ENCODE measurements at places on chromosomes 12 and 14.
A peak's percentile ranks its signal among the peaks of the same experiment; 100 is the strongest.

DNA sequence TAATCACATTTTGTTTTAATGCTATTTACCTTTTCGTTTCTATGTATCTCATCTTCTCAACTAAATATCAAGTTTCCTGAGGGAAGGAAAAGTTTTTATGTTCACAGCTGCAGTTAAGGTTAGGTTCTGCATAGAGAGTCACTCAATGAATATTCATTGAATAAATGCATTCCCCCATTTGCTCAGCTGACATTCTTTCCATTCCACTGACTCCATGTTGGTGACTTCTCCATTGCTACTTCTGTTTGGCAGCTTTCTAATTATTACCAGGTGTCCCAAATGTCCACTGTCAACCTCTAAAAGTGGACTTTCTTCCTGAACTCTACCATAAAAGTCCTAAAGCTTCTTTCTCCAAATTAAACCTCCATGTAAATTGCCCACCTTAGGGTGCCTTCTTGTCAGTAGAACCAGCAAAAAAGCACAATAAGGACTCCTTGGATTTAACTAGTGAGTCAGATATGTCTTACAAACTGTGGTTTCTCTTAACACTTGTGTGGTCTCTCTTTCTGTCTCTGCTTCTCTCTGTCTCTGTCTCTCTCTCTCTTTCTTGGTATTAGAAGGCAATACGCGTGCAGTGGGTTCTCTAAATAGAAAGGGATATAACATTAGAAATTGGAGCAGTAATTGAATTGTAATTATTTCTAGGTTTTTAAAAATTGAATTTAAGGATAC is 85.9 kb downstream of the TMEM117 start:
- no peak for DNase-seq

- no peak for DNase-seq
These were observed 373.4 kb downstream of the TMEM121 start for GRCh38 chr14:105899657-105900397.

GRCh38 chr12:64525461-64526160 is 73.7 kb downstream of the TBK1 start:
- no peak for DNase-seq

DNA sequence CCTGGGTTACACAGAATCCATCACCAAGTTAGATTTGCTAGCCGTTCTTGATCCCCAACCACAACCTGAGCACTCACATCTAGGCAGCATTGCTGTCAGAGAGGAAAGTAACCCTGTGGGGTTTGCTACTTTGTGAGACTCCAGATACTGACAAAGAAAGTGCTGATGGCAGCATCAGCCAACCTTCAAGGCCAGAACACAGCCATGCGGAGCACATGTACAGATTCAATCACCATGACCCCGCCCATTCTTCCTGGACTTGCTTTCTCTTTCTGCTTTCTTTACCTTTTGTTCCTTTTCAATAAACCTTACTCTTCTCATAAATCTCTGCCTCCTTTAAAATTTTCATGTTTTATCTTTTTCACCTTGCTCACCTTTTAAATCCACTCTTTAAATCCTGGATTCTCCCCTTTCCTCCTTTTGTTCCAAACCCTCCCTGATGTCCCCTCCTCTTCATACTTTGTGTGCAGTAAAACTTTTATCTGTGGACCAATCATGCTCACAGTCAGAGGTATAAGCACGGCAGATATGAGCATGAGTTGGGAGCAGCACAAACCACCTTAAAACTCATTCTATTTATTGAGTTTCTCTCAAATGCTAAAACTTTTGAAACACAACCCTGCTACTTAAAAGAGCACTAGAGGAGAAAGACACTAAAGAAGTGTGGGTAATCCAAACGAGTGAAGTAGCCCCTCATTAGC is 21.9 kb upstream of the CERS5 start:
- DNase-seq = no peak

- no peak for DNase-seq
These were observed 1304.9 kb downstream of the TMEM121 start for GRCh38 chr14:106831322-106831720.

DNA sequence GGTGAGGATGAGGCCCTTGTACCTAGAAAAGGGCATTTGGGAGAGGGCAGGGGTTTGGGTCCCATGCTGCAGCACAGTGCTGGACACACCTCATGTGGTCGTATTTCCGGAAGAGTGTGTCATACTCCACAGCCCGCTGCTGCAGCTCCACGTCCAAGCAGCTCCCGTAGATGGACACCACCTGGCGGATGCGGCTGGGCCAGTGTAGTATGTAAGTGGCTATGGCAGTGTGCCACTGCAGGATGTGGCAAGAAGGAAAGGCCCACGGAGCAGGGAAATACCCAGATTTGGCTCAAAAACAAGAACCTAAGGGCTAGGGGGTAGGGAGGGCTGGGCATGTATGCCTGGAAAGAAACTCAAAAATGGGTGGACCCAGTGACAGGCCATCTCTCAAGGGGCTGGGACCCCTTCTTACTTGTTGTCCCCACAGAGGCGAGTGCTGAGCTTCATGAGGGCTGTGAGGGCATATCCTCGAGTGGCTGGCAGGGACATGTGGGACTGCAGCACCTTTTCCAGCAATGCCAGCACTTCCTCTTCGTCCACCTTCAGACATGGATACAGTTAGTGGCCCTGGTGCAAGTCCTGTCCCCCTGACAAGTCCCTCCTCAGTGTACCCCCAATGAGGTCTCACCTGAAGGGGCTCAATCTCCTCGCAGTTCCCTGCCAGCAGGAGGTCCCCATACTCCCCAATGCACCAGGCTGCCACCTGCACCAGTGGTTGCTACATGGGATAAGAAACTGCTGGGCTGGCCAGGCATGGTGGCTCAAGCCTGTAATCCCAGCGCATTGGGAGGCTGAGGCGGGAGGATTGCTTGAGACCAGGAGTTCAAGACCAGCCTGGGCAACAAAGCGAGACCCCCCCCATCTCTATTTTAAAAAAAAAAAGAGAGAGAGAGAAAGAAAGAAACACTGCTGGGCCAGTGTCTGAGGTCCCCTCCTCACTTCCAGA is 5.4 kb downstream of the AP1G2 start:
- no peak for DNase-seq

- no peak for DNase-seq
These were observed 467.1 kb upstream of the MGAT4C start for GRCh38 chr12:86723326-86723725.

DNA sequence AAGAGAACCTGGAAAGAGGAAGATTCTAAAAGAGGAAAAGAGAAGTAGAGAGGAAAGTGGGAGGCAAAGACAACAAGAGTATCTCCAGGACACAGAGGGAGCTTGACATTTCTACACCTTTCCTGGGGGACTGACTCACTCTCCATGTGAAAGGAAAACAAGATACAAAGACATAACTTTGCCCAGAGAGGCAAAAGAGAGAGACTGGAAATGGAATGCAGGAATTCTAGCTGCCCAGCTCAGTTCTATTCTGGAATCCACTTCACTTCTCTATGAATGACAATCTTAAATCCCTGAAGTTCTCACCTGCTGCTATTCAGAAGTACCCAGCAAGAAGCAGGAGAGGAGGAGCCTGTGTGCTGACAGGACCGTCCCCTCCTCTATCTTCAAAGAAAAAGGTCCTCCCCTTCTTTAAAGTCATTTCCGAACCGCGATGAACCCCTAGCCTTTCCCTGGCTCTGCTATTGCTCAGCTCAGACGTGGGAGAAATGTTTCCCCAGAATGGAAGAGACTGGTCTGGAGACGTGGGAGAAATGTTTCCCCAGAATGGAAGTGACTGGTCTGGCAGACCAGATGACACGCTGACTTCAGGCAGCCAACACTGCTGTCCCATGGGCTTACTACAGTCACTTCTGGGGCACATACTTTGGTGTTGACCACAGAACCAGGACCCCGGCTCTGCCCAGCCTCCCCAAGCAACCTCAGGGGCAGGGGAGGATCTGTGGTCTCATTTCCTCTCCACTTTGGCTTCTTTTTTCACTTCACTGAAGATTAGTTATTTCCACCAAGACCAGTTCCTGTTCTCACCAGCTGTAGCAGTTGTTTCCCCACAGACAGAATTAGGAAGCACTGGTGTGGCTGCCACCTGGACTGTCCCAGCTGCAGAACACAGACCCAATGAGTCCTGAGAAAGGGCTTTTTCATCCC is 8.3 kb downstream of the FMNL3 start:
- peak; percentile 57 for DNase-seq

GRCh38 chr12:51687614-51688013 is 96.6 kb downstream of the SCN8A start:
- no peak for DNase-seq

- no peak for DNase-seq
These were observed 1150.0 kb downstream of the FSCB start for GRCh38 chr14:43356979-43357545.

- no peak for DNase-seq
These were observed 2.6 kb downstream of the NKX2-1 start for GRCh38 chr14:36517242-36518030.

GRCh38 chr14:48983351-48983888 is 602.8 kb downstream of the RPS29 start:
- no peak for DNase-seq

DNA sequence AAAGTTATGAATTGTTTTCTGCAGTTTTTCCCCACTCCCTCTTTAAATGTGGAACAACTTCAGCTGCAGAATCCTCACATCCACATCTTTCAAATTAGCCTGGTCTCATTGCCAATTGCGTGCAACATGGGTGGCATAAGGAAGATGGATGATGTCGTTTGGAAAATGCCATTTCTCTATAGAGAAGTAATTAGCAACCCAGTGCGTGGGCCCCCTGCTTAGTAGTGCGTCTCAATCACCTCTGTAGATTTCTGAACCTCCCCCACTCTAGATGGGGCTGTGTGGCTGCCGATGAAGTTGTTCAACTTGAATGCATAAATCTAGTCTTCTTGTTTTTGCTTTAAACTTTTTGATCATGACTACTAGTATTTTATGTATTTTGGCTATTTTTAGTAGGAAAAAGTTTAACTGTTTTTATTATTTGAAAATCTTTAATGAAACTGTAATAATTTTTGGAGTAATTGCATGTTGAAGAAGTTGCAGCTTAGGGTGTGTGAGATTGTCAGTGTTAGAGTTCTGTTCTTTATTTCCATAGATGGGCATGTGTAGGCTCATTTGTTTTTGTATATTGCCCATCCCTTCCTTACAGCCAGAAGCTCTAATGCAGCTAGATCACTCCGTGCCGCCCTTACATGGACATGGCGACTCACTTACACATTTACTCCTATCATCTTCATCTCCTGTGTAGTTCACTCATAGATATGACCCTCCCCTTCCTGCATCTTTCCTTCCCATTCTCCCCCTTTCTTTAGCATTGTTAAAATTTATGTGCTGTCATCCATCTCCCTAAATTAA is 358.2 kb downstream of the DIO2 start:
- DNase-seq = no peak

GRCh38 chr12:67382241-67382871 is 113.2 kb downstream of the CAND1 start:
- no peak for DNase-seq

GRCh38 chr12:19971361-19972280 is 396.7 kb upstream of the PDE3A start:
- DNase-seq = no peak
